Stimulated activated CD4-positive, alpha-beta T cell treated with anti-CD3 and anti-CD28 coated beads, Interleukin-2, amount 100 ng/mL, for 24 hours (primary cell): ENCODE measurements at places on chromosomes 11 and 22.
A peak's percentile ranks its signal among the peaks of the same experiment; 100 is the strongest.

- DNase-seq: no peak
Measured at GRCh38 chr22:17627961-17628405, 566 bp downstream of the ATP6V1E1 start.

- DNase-seq: no peak
Measured at GRCh38 chr22:29623553-29624169, 20.2 kb downstream of the NF2 start.

DNA sequence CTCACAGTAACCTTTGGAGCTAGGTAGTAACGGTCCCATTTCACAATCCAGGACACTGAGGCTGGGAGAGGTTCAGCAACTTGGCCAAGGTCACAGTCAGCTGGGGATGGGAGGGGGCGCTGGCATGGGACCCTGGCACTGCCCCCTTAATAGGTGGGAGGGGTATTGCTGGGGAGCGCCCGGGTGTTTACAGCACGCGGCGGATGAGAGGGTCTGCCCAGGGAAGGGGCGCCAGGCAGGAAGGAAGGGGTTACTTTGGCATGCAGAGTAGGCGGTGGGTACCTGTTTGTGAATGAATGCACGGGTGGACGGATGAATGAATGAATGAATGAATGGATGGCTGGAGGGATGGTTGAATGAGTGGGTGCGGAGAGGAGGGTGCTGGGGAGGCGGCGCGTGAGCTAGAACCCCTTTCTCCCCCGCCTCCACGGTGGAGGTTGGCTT, 628 bp upstream of the FLRT1 start:
- DNase-seq: no peak

GRCh38 chr11:88101881-88102597, 73.2 kb downstream of the RAB38 start:
- no peak for DNase-seq

GRCh38 chr11:43021466-43021865, 290.3 kb upstream of the API5 start:
- DNase-seq: no peak

DNA sequence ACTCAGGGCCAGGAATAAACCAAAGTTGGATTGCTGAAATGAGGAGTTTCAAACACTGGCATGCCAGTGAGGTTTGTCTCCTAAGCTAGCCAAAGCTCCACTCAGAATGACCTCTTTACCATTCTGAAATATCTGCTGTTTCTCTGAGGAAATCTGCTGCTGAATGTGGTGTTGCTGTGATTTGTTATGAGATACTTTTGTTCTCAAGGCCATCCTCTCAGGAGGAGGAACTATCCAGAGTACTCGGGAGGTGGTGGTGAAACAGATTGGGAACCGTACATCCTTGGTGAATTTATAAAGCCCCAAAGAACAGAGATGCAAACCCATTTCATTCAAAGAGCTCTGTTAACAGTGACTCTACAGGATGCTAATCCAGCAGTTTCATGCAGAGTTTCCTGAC, 50.5 kb downstream of the BDNF start:
- DNase-seq: no peak

DNA sequence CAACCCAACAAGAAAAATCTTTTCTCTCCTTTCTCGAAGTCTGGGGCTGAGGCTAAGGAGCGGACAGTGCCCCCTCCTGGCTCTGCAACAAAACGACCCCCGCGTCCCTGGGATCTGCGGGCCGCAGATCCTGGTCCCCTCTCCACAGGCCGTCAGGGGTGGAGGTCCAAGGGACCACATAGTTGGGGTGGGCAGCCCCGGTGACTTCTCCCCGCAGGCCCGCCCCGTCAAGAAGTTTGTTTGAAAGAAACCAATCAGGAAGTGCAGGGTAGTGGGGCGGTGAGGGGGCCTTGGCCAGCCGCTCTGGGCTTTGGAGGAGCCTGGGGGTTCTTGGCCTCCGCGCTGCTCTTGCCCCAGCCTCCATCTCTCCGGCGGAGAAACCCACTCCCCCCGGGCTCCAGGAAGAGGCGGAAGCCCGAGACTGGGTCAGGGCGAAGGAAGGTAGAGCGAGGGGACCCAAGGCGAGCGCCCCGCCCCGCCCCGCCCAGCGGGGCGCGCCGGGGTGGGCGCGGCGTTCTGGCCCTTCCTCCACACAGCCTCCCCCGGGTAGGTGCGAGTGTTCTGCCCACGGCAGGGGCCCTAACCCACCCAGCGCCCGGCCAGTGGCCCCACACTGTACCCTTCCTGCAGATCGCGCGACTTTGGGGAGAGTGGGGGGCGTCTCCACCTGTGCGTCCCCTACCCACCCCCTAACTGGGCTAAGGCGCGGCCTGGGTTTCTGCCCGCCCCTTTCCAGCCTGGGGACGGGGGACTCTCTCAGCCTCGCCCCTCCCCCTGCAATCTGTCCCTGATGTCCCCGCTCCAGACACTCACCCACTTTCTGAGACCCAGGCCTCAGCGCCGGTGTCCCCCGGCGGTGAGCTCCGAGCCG, 1.3 kb downstream of the TP53I11 start:
- peak; percentile 31 for DNase-seq

GRCh38 chr11:123072332-123072761, 10.4 kb upstream of the HSPA8 start:
- no peak for DNase-seq

DNA sequence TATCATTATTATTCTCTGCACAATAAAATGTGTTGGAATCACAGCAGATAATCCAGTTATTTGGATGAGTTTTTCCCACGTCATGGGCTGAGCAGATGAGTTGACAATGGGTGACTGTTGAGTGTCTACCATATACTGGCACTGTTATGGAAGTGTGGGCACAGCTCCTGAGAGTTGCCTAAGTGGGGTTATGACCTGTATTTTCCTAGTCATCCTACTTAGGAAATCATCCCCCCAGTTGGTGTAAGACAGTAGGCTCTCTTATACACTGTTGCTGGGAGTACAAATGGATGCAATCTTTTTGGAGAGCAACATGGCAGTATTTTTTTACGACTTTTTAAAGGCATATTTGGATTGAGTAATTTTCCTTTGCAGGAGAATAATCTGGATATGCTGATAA, 66.4 kb downstream of the TRAF6 start:
- DNase-seq: no peak

- no peak for DNase-seq
Measured at GRCh38 chr11:112227471-112227870, 1.2 kb downstream of the PTS start.

DNA sequence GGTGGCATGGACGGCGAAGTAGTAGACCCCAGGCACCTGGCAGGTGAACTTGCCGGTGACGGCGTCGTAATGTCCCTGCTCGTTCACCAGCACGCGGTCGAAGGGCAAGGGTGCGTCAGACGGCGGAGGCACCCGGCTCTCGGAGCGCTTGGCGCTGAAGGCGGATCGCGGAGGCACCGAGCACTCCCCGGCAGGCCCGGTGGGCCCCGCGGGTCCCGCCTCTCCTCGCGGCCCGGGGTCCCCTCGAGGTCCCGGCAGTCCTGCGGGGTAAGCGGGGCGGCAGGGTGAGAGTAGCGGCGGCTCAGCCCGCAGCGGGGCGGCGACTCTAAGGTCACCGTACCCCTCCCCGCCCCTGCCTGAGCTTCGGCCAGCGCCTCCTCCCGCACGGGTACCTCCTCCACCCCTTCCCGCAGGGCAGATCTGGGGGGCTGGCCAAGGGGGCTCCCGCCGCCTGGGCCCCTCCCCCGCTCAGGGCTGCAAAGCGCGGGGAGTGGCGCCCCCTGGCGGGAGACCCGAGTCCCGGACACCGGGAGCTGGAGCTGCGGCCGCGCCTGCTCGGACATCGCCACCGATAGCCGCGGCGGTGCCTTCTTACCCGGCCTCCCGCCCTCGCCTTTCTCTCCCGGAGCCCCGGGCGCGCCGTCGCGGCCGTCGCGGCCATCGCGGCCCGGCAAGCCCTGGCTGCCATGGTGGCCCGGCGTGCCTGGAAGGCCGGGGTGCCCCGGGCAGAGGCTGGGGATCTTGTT, 921 bp downstream of the C1QTNF5 start:
- peak; percentile 61 for DNase-seq

DNA sequence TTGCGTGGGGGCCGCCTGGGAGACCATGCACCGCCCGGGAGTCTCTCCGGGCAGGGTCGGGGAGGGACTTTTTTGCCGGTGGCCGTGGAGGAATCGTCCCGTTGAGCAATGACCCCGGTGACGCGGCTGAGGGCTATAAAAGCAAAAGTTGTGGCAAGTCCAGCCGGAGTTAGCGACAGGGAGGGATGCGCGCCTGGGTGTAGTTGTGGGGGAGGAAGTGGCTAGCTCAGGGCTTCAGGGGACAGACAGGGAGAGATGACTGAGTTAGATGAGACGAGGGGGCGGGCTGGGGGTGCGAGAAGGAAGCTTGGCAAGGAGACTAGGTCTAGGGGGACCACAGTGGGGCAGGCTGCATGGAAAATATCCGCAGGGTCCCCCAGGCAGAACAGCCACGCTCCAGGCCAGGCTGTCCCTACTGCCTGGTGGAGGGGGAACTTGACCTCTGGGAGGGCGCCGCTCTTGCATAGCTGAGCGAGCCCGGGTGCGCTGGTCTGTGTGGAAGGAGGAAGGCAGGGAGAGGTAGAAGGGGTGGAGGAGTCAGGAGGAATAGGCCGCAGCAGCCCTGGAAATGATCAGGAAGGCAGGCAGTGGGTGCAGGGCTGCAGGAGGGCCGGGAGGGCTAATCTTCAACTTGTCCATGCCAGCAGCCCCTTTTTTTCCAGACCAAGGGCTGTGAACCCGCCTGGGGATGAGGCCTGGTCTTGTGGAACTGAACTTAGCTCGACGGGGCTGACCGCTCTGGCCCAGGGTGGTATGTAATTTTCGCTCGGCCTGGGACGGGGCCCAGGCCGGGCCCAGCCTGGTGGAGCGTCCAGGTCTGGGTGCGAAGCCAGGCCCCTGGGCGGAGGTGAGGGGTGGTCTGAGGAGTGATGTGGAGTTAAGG, at the start of gene NEAT1:
NEAT1 (plus strand) TSS at position 166 of the 883 bp plus-strand sequence.
- peak; percentile 94 for DNase-seq

DNA sequence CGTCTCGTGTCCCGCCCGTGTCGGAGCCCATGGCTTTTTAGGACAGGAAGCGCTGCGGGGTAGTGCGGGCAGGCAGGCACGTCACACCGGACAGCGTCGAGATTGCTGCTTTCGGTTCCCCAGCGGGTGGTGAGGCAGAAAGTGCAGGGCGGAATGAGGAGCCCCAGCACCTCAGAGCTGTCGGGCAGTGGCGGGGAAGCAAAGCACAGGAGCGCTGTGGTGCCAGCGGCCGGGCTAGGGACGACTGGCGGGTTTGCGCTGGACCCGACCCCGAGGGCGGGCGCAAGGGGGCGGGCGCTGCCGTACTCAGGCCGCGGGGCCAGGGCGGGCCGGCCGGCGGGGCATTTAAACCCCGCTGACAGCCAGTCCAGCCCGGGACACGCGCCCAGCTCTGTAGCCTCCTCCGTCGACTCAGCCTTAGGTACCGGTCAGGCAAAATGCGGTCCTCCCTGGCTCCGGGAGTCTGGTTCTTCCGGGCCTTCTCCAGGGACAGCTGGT, at the start of gene SLC37A2:
SLC37A2 (plus strand) TSS at position 375 of the 498 bp plus-strand sequence; CDS start at position 438, 63 bp downstream.
- peak; percentile 39 for DNase-seq

DNA sequence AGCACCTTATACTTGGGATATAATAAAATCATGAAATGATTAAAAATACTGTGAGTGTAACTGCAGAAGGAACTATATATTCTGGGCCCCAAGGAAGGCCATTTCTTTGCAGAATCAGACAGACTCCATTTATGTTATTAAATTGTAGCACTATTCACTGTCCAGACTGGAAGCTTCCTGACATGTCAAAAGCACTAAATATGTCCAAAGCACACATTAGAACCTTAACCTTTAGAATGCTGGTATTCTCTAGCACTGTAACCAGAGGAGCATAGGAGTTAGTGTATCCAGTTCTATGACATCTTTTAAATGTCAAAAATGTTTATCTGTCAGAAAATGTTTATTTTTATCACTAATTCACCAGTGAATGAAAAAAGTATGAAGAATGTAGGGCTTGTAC, 246.9 kb downstream of the CADM1 start:
- no peak for DNase-seq

- no peak for DNase-seq
Measured at GRCh38 chr11:83723999-83724398, 437.8 kb upstream of the CCDC90B start.

DNA sequence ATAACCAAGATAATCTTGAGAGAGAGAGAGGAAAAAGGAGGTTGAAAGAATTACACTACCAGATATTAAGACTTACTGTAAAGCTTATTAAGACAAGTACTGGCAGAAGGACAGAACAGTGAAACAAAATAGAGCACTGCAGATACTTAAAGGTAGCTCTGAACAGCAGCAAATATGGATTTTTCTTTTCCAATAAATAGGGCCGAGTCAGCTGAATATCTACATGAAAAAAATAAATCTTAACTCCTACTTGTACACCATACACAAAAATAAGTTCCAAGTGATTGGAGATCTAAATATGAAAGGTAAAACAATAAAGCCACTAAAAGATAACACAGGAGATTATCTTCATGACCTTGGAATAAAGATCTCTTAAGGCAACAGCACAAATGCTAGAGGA, 12.4 kb downstream of the THAP12 start:
- no peak for DNase-seq

DNA sequence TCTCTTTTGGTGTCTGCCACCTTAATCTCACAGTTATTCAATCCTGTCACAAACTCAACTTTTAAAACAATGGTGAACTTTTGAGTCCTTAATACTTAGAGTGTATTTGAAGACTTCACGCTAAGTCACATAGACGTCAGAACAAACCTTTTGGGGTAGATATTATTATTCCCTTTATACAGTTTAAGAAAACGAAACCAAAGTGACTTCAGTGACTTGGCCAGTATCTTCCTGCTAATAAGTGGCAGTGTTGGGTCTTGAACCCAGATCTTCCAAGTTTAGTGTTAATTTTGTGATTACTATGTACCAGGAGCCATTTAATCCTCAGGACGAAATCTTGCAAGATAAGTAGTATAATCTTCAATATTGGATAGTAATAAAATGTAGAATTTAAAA, 691 bp downstream of the CEP295 start:
- DNase-seq: no peak

DNA sequence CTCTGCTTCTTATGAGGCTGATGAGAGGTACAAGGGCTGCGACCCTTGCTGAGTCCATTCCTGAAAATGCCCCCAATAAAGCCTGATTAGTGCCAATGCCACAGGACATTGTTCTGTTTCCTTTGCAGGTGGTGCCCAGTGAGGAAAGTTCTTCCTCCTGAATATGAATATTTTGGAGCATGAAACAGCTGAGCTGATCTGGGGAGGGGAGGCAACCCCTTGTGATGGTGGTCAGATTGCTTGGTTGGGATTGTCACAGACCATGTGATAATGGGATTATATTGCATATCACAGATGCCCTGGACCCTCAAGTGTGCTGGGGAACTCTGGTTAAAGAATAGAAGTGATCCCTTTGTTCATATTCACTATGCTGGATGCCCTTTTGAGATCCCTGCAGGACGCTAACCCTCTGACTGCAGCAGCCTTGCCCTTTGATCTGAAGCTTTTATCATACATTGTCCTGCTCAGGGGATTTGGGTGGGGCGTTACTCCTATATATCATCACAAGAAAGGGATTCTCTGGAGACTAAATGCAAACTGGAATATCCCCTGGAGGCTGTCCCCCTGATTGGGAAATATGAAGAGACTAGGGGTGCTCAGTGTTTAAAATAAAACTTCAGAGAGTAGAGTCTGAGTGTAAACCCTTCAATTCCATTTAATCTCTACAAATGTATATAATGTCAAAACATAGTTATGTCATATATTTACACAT, 76.9 kb upstream of the TOP3B start:
- no peak for DNase-seq

GRCh38 chr11:71977743-71978418, 20.8 kb upstream of the IL18BP start:
- DNase-seq: peak; percentile 57

GRCh38 chr22:29459773-29460172, 20.2 kb upstream of the NEFH start:
- no peak for DNase-seq

GRCh38 chr11:65575568-65576231, at the start of gene EHBP1L1:
EHBP1L1 (plus strand) TSS chr11:65576053; CDS start chr11:65576303, 250 bp downstream.
- DNase-seq: peak; percentile 74

GRCh38 chr11:76613901-76614300, 56.6 kb downstream of the LRRC32 start:
- DNase-seq: no peak
